Activated T-helper 2 cell treated with anti-CD3 and anti-CD28 coated beads, Interferon-gamma antibody, Interleukin-2, Interleukin-4, amounts not matched to agents 10 μg/mL and 5 μg/mL and 100 μg/mL, durations not matched to agents 14 hours and 24 hours and 36 hours (primary cell): ENCODE measurements at places on chromosomes 13 and 19. TPM values are rescaled to one million over a fixed set of nuclear protein-coding genes. Genes with fewer than 3 reads are reported as not detected.

Gene MUC16
- not detected in 2 replicates for total RNA-seq

Gene KLK4
- total RNA-seq, result not detected in 2 replicates

Gene ZNF221
- 0.92 and 1.4 TPM in 2 replicates for total RNA-seq

Gene LGALS4
- 1.6 and 2.0 TPM in 2 replicates for total RNA-seq

Gene ZNF682
- 4.8 TPM in 2 replicates for total RNA-seq

Gene R3HDM4
- 77.1 and 83.3 TPM in 2 replicates for total RNA-seq

Gene TMEM255B
- 2.1 and 2.2 TPM in 2 replicates for total RNA-seq

Gene ZNF555
- 0.66 and 1.3 TPM in 2 replicates for total RNA-seq

Gene TLE6
- 1.4 and 1.5 TPM in 2 replicates for total RNA-seq

Gene COL5A3
- total RNA-seq, result 0.80 and 0.87 TPM in 2 replicates

DNA sequence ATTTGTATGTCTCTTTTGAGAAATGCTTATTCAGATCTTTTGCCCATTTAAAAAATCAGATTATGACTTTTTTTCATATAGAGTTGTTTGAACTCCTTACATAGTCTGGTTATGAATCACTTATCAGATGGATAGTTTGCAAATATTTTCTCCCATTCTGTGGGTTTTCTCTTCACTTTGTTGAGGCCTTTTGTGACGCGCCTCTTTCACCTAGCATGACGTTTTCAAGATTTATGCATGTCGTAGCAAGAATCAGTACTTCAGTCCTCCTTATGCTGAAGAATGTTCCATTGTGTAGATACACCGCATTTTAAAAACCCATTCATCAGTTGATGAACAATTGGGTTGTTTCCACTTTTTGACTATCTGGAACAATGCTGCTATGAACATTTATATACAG is 13.4 kb downstream of the PABPC3 start:
- DNase-seq, result no peak

DNA sequence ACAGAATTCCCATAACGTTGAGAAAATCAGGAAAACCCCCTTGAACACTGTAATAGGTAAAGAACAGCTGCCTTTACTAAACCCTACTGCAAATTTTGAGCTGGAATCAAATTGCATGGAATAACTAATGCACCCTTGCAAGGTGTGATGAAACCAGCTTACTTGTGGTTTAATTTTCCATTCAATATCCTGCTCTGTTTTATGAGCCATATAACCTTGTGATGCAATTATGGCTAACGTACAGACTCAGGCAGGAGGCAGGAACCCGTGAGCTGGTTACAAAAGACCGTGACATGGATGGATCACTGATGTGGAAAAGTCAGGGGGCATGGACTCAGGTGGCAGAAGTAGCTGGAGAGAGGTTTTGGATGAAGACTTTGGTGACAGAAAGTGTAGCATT is 438.6 kb downstream of the COG6 start:
- no peak for DNase-seq

DNA sequence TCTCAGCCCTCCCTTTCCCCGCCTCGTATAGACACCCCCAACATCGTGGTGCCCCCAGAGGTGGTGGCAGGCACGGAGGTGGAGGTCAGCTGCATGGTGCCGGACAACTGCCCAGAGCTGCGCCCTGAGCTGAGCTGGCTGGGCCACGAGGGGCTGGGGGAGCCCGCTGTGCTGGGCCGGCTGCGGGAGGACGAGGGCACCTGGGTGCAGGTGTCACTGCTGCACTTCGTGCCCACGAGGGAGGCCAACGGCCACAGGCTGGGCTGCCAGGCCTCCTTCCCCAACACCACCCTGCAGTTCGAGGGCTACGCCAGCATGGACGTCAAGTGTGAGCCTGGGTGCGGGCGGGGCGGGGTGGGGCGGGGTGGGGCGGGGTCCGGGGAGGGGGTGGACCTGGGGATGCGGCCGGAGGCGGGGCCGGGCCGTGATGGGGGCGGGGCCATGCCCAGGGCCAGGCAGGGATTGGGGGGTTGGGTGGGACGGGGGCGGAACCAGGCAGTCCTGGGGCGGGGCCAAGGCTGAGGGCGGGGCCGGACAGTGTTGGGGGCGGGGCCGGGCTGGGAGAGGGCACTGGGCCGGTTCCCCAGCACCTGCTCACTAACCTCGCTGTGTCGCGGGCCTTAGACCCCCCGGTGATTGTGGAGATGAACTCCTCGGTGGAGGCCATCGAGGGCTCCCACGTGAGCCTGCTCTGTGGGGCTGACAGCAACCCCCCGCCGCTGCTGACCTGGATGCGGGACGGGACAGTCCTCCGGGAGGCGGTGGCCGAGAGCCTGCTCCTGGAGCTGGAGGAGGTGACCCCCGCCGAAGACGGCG is 7.8 kb downstream of the MAG start:
- no peak for DNase-seq

GRCh38 chr13:71055047-71055446 is 812.0 kb downstream of the DACH1 start:
- no peak for DNase-seq

DNA sequence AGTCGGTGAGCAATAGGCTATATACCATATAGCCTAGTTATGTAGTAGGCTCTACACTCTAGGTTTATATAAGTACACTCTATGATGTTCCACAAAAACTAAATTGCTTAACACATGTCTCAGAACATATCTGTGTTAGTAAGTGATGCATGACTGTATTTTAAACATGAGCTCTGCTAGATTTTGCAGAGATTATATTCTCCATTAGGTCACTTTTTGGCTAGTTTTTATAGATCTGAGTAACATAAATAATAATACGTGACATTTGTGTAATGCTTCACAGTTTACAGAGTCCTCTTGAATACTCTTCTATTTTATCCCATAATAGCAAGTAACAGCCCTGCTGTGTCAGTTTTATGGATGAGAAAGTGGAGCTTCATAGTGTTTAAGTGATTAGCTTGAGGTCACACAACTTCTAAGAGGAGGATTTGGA is 47.8 kb downstream of the NDFIP2 start:
- DNase-seq, result no peak

DNA sequence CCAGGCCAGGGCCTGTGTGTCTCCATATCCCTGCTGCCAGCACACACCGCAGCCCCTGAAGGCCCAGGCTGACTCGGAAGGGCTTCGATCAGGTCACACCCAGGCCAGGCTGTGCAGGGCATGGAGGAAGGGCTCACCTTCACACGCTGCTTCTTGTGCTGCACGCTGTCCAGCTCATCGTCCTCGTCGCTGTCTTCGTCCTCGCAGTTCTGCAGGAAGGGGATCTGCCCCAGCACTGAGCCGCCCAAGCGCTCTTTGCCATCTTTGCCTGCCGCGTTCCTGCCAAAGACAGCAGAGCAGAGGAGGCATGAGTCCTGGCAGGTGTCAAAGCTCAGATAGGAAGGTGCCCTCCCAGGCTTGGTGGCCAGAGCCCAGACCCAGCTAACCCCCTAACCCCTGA is 13.7 kb upstream of the PRKD2 start:
- DNase-seq, result no peak

GRCh38 chr13:45149964-45150363 is 29.7 kb downstream of the GTF2F2 start:
- no peak for DNase-seq

GRCh38 chr13:99648927-99649326 is 147.7 kb downstream of the TM9SF2 start:
- DNase-seq, result no peak

DNA sequence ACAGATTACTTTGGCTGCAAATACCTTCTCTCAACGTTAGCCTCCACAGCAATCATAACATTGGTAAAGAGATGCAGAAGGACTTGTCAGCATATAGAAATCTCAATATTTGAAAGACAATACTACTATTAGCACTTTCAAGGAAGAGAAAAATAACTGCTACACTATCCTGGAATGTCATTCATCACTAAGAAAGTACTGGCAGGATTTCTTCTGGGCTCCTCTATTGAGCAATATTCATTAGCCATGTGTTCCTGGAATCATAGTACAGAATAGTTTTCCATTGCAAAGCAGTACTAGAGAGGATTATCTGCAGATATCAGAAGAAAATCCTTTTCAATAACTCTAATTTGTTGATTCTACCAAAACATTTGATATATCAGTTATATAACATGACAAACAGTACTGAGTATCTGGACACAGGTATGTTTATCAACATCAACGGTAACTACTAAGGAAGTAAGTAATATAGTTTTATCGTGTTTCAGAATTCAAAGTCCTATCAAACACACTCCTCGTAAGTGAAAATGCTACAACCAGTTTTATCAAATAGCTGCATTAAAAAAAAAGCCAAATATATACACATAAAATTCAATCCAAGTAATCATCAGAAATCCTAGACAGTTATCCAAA is 27.3 kb downstream of the INTS6 start:
- DNase-seq, result no peak

- no peak for DNase-seq
These were observed 5.3 kb downstream of the KCNN1 start for GRCh38 chr19:17972230-17972629.

GRCh38 chr19:31330237-31330636 is 19.0 kb downstream of the TSHZ3 start:
- no peak for DNase-seq

- DNase-seq, result no peak
These were observed 622 bp downstream of the RASA3 start for GRCh38 chr13:114131583-114132418.

- DNase-seq, result no peak
These were observed 2.7 kb upstream of the MAMSTR start for GRCh38 chr19:48722196-48722708.

- DNase-seq, result peak; percentile 12
These were observed 1.1 kb downstream of the LSM14A start for GRCh38 chr19:34173193-34173956.

DNA sequence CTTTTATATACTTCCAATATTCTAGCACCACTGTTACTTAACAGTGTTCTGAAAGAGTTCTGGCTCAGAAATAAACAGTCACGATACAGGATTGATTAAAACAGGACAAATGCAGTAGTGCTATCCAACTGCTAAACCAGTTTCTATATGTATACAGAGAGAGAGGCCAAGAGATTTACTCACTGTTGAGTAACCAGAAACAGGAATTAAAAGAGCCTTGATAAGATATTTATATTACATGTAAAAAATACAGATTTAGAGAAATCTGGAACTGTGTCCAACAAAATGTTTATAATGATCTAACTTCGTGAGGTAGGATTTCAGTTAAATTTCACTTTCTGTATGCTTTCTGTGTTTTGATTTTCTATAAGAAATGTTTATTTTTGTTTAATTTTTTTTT is 116.6 kb downstream of the CDK8 start:
- no peak for DNase-seq

- no peak for DNase-seq
These were observed 17.7 kb downstream of the SBNO2 start for GRCh38 chr19:1156305-1156801.

- no peak for DNase-seq
These were observed 363.2 kb downstream of the GPC6 start for GRCh38 chr13:93589788-93590187.
